BE2C (cell line): ENCODE measurements at places on chromosomes 1 and 21.

DNA sequence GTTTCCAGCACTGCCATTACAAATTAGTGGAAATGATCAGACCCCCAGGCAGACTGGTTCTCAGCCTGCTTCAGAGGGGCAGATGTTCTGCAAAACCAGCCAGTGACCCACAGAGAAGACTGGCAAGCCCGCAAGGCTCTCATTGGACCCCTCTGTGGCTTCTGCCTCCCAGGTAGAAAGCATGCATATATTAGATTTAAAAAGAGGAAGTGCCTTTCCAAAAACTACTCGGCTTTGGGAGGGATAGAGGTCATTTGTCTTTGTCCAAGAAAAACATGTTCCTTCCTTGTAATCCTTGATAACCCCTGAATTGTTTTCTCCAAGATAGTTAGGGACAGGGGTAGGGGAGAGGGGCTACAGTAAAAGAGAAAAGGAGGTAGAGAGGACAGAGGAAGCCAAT is 11.8 kb downstream of the HIVEP3 start:
- no peak for DNase-seq

GRCh38 chr1:63651161-63651701 is 58.0 kb downstream of the PGM1 start:
- DNase-seq = no peak

GRCh38 chr1:229631148-229631547 is 5.1 kb downstream of the URB2 start:
- DNase-seq = no peak

DNA sequence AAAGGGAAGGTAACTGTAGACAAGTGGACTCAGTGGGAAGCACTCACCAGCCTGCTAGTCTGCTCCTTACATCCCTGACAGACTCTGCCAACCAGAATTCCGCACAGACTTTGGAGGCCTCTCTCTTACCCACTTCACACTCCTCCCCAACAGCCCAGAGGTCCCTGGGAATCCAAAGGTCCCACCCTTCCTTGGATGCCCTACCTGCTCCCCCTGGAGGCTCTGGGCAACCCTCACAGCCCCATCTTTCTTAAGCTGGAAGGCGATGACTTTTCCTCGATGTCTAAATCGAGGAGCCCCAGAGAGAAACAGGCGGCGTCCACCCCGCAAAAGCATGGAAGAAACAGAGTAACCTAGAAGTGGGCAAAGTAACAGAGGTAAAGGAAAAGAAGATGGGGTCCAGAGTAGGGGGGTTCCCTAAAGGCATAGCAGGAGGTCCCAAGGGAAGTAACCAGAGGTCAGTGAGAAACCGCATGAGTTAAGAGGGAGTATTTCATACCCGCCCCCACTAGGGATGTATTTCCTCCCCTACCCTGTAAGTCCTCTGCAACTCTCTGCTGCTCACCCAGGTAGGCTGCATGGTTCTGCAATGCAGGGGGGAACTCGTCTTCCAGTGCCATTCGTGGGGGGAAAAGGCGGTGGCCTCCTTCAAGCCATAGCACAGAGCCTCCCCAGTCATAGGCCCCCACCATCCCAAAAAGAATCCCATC is 8.4 kb downstream of the ITGA10 start:
- DNase-seq = no peak

GRCh38 chr1:2465371-2466269 is 10.5 kb upstream of the PLCH2 start:
- no peak for DNase-seq

GRCh38 chr21:26351661-26352060 is 181.1 kb upstream of the APP start:
- no peak for DNase-seq

DNA sequence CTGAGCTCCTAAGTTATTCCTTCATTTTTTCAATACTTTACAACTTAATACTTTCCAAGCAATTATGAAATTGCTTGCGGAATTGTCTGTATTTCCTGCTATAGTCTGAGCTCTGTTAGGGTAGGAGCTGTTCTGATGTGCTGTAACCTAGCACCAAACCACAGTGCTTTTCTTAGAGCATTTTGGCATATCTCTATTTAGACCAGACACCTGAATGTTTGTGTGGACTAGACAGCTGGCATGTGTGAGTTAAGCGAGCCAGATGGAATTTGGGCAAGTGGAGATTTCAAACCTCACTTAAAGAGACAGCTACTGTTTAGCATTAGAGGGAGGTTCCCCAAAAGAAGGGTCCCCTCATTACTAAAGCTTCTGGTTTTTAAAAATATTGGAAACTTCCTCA is 106.1 kb downstream of the RWDD3 start:
- no peak for DNase-seq

DNA sequence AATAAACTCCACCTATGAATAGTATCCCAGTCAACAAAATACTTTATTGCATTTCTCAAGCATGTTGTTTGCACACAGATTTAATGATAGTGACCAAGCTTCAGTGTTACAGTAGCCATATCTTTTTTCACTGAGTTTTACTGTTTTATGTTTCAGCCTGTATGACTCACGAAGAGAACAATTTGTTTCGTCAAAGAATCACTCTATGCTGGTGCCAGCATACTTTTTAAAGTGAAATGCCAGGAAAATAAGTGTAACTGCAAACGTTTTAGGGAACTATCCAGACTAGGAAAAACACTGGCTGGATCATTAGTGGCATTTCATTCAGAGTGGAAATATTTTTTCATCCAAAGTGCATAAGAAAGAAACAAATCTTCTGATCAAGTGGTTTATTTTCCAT is 210.8 kb downstream of the COL11A1 start:
- no peak for DNase-seq

- DNase-seq = no peak
These were observed 18.3 kb upstream of the NGF start for GRCh38 chr1:115356356-115356755.

- no peak for DNase-seq
These were observed 68.1 kb downstream of the RHOU start for GRCh38 chr1:228803421-228803820.

DNA sequence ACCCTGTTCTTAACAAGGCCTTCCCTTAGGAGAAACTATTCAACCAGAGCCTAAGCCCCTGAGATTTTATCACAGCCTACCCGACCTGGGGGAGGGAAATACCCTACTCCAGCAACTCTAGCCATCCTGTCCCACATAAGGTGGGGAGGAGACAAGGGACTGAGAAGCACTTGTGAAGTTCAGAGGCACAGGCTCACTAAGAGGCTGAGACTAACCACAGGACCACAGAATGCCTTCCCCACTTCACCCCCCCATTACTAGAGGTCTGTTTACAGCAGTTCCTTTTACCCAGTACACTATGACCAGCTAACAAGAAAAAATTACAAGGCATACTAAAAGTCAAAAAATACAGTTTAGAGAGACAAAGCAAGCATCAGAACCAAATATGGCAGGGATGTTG is 86.8 kb downstream of the TEX35 start:
- no peak for DNase-seq
